ENCODE measurements at places on chromosomes 1 and 21.

DNA sequence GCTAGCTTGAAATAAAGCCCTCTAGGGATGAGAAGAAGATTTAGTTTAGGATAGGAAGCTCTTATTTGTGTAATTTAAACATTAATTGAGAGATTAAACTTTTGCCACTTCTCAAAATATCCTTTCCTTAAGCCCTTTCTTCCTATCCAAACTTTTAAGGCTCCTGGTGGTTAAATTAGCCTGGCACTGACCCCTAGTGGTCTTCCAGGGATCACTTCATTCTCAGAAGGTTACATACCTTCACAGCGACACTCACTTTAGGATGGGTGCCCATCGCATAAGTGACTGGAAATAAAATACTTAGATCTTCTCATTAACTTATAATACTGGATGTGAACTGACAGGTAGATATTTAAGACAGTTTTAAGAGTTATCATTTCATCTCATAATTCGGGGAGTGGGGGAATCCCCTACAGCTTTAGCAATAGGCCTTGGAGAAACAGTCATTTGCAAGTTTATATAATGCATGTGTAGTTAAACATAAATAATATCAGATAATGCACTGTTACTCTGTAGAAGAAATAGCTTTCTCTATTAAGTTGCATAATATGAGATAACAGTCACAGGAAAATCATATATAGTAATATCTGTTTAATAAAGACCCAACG is 7.4 kb downstream of the LHX9 start:
- DNase-seq: no peak

GRCh38 chr1:180160357-180160756 is 5.7 kb downstream of the QSOX1 start:
- DNase-seq: no peak

- DNase-seq: no peak
Measured at GRCh38 chr1:71706029-71706671, 576.2 kb downstream of the NEGR1 start.

GRCh38 chr1:246800756-246801155 is 76.5 kb downstream of the SCCPDH start:
- no peak for DNase-seq

- DNase-seq: no peak
Measured at GRCh38 chr21:43031121-43031619, 44.5 kb downstream of the CBS start.

- no peak for DNase-seq
Measured at GRCh38 chr1:47179988-47180563, 9.8 kb downstream of the PDZK1IP1 start.

DNA sequence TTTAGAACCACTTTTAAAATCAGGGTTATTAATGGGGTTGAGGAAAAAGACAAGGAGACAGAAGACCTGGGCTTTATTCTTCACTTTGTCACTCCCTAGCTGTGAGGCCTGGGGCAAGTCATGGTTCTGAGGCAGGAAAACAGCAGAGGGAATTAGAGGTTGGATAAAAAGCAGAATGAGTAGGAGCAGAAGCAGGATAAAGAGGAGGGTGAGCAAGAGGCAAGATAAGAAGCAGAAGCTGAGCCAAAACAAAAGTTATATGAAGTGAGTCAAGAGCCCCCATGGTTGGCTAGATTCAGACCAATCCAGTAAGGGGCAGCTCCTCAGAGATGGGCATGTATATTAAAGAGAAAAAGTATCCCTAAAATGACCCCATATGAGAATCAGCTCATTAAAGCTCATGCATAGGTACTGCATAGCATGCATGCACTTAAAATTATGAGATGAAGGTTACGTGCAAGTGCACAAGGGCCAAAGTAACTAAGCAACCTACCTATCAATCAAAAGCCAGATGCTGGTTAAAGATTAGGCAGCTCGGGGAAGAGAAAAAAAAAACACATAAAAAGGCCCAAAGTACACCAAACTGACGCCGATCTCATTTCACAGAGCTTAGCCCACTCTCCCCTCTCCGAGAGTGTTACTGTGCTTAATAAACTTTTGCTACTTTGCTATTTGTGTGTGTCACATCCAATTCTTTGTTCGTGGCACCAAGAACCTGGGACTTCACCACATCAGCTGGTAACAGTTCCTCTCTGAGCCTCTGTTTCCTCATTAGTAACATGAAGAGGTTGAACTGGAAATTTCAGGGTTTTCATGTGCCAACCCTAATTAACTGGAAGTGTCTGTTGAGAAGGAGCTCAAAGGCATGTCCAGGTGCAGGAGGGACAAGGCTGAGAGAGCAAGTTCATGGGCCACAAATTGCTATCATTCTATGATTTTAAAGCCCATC is 2.2 kb downstream of the AVPR1B start:
- no peak for DNase-seq

Measured in vagina (tissue), 2 donors.